GM23248 (cell line): ENCODE measurements at places on chromosomes 5 and 9.

GRCh38 chr9:110131499-110131898 is 76.5 kb downstream of the C9orf152 start:
- no peak for DNase-seq

- DNase-seq, result no peak
Observed at GRCh38 chr9:12544700-12545099, 148.5 kb upstream of the TYRP1 start.

- no peak for DNase-seq
Observed at GRCh38 chr9:133154097-133154989, 9.4 kb downstream of the GBGT1 start.

DNA sequence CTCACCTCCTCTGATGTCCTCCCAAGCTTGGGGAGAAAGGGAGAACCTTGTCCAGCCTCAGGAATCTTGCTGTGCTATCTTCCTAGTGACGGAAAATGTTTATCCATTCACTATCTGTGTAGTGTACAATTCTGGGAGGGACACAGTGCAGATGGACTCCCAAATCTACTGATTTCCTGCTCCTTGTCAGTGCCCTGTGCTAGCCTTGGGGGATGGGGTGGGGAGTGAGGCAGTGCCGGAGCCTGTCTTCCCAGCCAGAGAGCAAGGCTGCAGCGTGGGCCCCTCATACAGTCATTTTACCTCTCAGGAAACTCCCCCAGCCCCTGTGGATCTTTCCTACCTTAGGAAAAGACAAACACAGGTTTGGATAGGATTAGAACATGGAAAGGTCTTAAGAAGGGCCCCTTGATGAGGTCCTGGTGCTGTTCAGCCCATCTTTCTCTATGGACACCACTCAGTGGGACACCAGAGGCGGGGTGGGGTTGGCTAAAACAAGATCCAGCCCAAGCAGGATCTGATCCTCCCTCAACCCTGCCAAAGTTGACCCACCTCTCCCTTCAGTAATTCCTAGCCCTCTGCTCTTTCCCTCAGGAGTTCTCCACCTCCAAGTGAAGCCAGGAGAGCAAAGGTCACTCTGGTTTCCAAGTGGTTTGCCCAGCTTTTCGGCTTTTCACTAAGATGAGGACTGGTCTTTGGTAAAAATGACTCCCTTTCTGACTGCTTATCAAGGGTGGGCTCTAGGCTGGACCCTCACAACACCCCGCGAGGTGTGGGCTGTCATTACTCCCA is 3.4 kb downstream of the DOLK start:
- DNase-seq, result no peak

GRCh38 chr5:157189223-157189622 is 8.6 kb downstream of the ITK start:
- DNase-seq, result no peak

GRCh38 chr5:115961381-115962238 is 665 bp upstream of the LVRN start:
- DNase-seq, result peak; percentile 83

- peak; percentile 75 for DNase-seq
Observed at GRCh38 chr9:113963017-113963620, 87.0 kb downstream of the ZNF618 start.

GRCh38 chr5:95928724-95929253 is 32.9 kb downstream of the ELL2 start:
- DNase-seq, result no peak

DNA sequence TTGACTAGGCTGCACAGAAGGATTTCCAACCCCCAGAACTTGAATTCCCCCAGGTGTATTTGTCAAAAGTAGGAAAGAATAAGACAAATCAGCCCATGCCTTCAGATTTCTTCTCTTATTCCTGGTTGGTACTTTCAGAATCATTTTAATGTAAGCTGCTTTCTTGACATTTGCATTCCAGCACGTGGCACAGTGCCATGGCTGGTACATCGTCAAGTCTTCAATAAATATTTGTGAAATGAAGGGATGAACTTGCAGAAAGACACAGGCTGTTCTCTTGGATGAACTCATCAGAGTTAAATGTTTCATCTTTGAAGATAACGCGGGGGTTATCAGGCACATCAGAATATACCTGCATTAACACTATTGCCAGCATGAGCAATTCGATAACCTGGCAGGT is 14.5 kb downstream of the KCNIP1 start:
- no peak for DNase-seq

DNA sequence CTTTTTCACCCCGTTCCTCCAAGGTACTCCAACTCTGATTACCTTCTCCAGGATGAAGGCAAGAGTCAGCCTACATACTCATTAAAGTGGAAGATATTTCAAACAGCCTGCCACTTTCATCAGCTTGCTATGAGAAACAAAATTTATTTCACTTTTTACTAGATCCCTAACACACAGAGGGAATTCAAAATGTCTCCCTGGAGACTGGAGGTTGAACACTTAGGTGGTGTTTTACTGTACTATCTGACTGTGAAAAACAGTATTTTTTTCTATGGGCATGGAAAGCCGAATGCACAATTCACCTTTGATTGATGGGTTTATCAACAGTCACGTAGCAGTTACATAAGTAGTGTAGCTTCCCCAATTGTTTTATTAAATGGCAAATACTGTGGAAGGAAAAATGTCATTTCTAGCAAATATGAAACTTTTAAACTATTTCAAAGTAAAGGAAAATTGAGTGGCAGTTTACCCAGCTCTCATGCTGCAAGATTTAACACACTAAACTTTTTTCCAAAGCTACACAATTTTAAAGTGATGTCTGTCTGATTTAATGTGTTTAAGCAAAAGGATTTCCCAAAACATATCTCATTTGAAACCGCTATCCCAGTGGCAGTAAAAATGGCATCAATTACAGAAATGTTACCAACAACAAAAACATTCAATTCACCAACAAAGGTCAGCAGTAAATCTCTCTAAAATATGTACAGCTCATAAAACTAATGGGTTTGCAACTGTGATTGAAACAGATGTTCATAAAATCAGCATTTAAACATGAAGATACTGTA is 125.0 kb upstream of the TLE4 start:
- DNase-seq, result no peak

DNA sequence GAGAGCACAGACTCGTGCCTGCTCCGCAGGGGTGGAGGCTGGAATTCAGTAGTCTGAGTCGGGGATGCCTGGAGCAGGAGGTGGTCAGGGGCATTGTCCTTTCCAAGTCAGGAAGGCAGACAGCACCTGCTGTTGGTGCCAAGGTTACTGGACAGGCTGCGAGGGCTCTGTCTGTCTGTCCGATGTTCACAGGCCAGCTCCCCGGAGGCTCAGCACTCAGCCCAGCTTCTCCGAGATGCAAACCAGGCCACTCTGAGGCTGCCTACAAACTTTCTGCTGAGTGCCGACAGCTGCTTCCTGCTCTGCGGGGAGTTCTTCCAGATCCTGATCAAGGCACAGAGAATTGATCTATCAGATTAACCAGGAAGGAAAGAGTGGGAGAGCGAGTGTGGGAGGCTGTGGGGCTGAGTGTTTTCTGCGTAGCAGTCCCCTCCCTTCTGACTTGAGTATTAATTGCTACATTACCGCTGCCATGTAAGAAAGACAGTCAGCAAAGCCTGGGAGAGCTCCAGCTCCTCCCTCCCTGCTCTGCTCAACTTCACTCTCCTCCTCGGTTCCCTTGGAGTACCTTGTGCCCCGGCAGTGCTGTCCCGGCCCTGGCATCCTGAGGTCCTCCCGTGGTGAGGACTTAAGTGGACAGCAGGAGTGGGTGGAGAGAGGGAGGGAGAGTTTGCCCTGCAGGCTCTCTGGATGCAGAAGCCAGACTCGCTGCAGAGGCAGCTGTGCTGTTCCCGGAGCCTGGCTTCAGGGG is 36.0 kb downstream of the KCNMB1 start:
- DNase-seq, result peak; percentile 4

DNA sequence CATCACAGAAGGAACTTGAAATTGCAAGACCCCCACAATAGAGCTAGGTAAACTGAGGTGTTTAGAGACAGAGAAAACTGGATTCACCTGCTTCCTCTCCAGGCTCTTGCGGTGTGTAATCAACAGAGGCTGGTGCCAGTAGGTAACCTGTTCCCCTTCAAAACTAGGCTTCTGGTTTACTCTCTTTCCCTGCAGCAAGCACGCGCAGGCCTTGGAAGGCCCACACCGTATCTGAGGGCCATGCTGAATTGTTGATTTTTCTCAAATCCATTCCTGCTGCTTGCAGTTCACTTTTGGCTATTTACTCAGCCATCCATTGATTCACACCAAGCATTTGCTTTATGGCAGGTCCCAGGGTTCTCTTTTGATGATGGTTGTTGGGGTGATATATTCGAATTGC is 667 bp upstream of the FRRS1L start:
- no peak for DNase-seq

GRCh38 chr5:10235350-10235749 is 14.3 kb downstream of the ATPSCKMT start:
- no peak for DNase-seq

DNA sequence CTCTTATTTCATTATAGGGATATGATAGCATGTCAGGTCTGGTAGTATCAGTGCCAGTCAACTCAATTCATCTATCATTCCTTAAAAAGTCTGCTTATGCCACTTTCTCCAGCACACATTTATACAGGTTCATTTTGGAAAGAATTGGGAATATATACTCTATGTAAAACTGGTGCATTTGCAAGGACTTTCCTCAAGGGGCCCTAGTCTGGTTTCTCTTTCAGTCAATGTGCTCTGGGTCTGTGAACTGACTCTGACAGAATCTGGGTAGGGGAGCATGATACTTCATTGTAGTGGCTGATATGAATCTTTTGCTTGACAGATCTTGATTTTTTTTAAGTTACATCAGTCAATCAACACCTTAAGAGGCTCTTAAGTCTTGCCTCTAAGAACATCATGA is 313.9 kb downstream of the HTR1A start:
- DNase-seq, result no peak

DNA sequence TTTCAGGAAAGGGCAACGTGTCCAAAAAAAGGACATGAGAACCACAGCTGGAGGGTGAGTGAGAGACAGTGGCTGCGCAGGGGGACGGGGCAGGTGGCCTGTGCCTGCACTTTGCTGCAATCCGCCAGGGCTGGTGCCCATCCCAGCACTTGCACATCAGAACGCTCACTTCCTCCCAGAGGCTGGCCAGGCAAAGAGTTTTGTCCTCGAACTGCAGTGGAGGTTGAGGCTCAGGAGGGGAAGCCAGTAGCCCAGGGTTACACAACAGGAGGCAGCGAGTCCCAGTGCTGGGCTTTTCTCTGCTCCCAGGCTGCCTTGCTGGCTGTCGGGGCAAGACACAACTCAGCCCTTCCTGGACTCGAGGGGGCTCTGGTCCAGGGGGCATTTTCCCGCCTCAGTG is 33.1 kb downstream of the CRB2 start:
- no peak for DNase-seq

DNA sequence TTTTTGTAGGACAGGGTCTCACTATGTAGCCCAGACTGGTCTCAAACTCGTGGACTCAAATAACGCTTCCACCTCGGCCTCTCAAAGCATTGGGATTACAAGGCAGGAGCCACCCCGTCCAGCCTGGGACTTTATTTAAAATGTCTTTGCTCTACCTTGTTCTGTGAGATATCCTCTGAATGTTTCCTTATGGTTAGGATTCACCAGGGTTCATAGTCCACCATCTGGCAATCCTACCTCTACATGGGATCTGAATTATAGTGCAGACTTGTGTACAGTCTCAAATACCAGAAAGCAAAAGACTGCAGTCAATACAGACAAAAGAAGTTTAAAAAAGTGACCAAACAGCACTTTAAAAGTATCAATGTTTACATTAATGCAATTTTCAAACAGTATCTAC is 10.1 kb downstream of the ISCA1 start:
- no peak for DNase-seq

GRCh38 chr9:12740845-12741244 is 34.0 kb upstream of the LURAP1L start:
- peak; percentile 72 for DNase-seq

DNA sequence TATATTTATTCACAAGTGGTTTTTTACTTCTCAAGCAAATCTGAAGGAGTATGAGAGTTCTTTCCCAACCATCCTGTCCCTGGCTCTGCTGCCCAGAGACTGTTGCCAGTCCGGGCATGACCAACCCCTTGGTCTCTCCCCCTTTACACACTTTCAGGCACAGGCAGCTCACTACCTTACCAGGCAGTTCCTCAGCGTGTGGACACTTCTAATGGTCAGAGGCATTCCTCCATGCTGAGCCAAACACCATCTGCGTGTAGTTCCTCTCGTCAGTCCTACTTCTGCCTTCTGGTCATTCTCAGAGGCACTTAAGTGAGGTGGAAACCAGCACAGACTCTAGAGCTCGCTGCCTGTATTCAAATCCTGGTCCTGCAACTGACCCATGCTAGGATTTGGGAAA is 56.1 kb downstream of the TSTD2 start:
- no peak for DNase-seq

DNA sequence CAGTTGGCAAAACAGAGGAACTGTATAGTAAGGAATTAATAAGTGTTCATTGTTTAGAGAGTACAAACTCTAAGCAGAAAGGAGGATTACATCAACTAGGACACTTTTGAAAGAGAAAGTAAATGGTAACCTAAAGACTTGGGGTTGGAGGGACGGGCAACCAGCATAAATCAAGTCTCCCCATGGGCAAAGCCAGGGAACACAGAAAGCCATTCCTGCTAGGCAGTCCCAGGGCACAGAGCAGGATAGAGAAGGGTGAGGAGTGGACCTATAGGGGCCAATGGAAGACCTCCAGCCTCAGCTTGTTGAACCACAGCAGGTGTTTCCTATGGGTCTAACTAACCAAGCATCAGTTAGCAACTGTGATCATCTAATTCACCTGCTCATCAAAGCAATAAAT is 9.2 kb upstream of the ERAP1 start:
- no peak for DNase-seq

DNA sequence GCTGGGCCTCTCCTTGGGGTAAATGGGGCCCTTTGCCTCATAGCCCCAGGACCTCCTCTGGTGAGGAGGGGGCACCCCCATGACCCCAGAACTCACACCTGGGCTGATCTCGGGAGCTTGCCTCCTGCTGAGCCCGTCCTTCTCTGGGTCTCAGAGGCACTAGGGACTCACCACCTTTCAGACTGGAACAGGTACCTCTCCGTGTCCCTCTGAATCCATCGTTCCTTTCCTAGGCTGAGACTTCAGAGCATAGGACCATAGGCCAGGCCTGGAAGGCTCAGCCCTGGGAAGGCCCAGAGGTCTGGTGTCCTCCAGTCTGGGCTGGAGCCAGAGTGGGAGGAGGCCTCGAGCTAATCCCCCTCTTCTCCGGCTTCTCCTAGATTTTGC is 97.9 kb downstream of the CACNA1B start:
- no peak for DNase-seq

DNA sequence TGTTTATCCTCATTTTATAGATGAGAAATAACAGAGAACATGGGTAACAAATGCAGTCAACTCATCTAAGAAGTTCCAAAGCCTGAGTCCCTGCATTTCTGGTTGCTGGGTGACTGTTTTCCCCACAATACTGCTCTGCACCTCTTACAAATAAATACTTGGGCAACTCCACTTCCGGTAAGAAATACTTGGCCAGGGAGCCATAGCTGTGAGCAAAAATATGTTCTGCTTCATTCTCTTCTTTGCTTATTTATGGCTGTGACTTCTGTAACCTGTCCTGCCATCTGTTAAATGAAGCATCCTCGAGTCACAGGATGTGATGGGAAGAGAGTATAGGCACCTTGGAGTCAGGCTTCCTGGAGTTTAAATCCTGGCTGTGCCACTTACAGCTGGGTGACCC is 49.9 kb downstream of the GDNF start:
- DNase-seq, result peak; percentile 86
